ENCODE measurements at places on chromosomes 3 and 15. TPM values are rescaled to one million over a fixed set of nuclear protein-coding genes. Genes with fewer than 3 reads are reported as not detected.

- DNase-seq: peak; percentile 45
Observed at GRCh38 chr3:111906656-111907055, 47.6 kb downstream of the PHLDB2 start.

GRCh38 chr3:150300852-150301517 lies 107.1 kb upstream of the TSC22D2 start:
- DNase-seq: peak; percentile 71

DNA sequence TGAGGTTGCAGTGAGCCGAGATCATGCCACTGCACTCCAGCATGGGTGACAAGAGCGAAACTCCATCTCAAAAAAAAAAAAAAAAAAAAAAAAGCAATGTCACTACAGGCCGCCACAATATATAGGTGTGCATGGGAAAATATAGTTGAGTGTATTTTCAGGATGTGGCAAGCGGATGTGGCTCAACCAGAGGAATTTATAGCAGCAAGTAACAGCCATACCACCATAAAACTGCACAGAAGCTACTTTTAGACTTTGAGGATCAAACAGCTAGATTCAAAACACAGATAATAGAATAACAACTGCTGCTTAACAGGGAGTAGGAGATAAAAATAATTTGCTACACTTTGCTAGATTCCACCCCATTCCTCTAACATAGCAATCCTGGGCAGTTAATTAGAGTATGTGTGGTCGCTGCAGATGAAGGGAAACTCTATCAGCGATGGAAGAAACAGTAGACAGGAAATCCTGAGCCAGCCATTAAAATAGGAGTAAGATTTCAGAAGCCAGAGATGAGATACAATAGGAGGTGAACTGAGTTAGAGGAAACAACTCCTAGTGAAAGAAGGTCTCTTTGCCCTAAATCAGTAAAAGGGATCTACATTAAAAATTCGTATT lies 318.7 kb upstream of the STT3B start:
- DNase-seq: no peak

DNA sequence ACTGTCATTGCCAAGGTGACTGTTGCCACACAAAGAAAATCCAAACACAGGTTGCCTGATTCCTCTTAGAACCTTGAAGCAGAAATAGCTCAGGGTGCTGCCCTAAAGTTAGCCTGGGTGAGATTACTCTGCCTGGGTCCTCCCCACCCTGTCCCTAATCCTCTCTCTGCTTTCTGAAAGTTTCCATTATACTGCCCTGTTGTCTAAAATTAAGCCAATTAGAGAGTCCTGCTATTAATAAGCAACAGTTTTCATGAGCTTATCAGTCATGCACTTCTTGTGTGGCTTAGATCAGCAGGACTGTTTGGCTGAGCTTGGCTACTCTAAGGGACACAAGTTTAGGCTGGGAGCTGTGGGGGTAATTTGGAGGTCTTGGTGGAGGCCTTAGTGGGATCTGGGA lies 334.7 kb upstream of the LRRFIP2 start:
- no peak for DNase-seq

- DNase-seq: no peak
Observed at GRCh38 chr15:59686389-59686788, 2.7 kb downstream of the BNIP2 start.

- DNase-seq: peak; percentile 74
Observed at GRCh38 chr15:50148362-50148963, 29.4 kb upstream of the ATP8B4 start.

- peak; percentile 35 for DNase-seq
Observed at GRCh38 chr3:35744419-35744818, 105.1 kb downstream of the ARPP21 start.

GRCh38 chr3:183818041-183818620 lies 7.2 kb downstream of the MAP6D1 start:
- no peak for DNase-seq

GRCh38 chr3:41863024-41863423 lies 98.9 kb downstream of the ULK4 start:
- no peak for DNase-seq

The BFSP2 gene
- total RNA-seq: not detected

The LRRC58 gene
- total RNA-seq: 30.7 TPM

The ZNF774 gene
- total RNA-seq: 2.4 TPM

The ITIH4 gene
- not detected for total RNA-seq

The TGM4 gene
- 0.35 TPM for total RNA-seq

Measured in renal cortical epithelial cell (primary cell).